ENCODE measurements at places on chromosomes 5 and 9.

DNA sequence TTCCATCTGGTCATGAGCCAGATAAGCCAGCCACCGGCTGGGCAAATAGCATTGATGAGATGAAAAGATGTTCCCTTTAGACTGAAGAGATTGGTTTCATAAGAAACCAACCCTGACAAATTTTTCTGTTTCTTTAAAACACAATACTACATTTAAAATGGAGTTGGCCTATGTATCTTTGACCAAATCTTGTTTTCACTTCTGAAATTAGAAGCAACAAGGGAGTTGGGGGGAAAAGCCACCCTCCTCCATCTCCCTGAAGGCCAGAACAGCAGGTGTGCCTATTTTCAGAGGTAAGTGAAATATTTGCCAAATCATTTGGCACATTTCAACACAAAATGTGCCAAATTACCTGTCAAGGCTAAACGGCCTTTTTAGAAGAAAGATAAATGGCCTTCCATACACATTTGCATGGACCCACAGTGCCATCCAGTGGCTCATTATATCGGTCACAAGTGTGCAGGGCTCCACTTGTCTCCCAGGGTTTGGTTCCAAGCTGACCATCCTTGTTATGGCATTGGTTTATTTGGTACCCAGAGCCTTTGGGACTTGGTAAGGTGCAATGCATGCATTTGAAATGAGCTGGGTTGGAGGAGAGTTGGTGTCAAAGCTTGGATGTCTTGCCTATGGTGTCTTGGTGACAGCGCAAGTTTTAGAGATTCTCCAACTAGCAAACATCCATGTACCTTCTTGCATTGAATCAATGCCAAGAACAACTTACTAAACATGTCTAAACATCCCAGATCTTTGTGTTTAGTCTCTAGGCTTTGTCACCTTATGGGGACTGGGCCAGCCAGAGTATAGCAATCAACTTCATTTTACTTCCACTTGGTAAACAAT lies 372.0 kb upstream of the KIF2A start:
- DNase-seq, result no peak

GRCh38 chr5:138544181-138545134 lies 1.4 kb upstream of the ETF1 start:
- peak; percentile 21 for DNase-seq

- no peak for DNase-seq
Observed at GRCh38 chr9:77013932-77014596, 5.4 kb upstream of the FOXB2 start.

- DNase-seq, result no peak
Observed at GRCh38 chr5:43227655-43228054, 35.6 kb downstream of the NIM1K start.

DNA sequence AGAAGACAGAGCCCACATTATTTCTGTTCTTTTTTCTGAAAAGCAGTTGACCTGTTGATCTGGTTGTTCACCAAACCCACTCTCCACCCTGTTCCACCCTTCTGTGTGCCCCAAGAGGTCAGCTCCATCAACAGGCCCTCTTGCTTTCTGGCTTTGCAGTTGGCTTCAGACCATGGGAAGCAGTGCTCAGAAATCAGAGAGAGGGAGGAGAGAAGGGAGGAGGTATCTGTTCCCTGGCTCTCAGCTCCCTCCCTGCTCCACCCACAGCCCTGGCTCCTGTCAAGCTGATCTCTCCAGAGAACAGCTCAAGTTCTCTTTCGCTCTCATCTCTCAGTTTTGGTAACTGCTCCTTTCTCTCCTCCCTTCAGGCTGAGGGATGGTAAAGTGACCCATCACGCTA lies 144.2 kb upstream of the RAI14 start:
- no peak for DNase-seq

- peak; percentile 59 for DNase-seq
Observed at GRCh38 chr9:123637945-123638634, 282.1 kb downstream of the CRB2 start.

Data from CD4-positive, alpha-beta T cell treated with Interleukin-17A for 1 hour (primary cell).